ENCODE measurements at places on chromosomes 2 and 18.

GRCh38 chr18:47215554-47216138 is 35.8 kb downstream of the SKOR2 start:
- DNase-seq = no peak

- no peak for DNase-seq
Observed at GRCh38 chr2:121483021-121483420, 47.7 kb upstream of the RNU4ATAC start.

DNA sequence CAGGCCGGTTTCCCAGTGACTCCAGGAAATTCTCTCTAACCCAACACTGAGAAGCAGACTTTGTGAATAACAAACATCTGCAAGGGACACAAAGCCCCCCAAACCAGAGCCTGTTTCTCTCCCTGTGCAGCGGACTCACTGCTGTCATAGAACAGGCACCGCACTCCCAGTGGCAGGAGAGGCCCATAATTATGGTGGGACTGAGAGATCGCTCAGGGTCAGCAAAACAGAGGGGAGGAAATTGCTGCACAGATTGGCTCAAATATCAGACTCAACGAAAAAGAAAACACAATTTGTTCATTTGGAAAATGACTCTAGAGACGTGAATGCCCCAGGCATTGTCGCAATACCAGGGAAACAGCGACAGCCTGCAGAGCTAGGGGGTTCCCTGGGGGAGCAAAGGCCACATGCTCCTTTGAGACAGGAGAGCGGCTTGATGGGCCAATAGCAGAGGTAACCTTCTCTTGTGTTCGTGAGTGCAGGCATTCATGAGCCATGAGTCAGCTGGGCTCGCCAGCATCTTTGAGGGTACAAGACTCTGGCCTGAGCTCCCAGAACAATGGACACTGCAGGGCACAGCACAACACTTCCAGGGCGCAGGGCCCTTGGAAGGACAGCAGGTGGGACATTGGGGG is 143.3 kb upstream of the KLHL29 start:
- DNase-seq = no peak

- no peak for DNase-seq
Observed at GRCh38 chr2:15527074-15527739, 33.9 kb downstream of the NBAS start.

DNA sequence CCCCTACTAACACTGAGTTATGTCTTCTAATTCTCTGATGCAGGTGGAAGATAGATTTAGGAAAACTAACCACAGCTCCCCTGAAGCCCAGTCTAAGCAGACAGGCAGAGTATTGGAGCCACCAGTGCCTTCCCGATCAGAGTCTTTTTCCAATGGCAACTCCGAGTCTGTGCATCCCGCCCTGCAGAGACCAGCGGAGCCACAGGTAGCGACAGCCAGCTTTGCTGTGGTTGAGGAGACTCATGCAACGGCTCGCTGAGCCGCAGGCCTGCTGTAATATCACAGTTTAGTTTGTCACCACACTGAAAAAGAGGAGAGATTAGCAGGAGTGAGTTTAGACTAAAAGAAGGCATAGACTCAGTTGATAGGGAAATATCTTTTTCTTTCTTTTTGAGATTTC is 131.0 kb upstream of the IL1R2 start:
- DNase-seq = no peak

- DNase-seq = no peak
Observed at GRCh38 chr2:108615480-108616090, 81.3 kb downstream of the LIMS1 start.

DNA sequence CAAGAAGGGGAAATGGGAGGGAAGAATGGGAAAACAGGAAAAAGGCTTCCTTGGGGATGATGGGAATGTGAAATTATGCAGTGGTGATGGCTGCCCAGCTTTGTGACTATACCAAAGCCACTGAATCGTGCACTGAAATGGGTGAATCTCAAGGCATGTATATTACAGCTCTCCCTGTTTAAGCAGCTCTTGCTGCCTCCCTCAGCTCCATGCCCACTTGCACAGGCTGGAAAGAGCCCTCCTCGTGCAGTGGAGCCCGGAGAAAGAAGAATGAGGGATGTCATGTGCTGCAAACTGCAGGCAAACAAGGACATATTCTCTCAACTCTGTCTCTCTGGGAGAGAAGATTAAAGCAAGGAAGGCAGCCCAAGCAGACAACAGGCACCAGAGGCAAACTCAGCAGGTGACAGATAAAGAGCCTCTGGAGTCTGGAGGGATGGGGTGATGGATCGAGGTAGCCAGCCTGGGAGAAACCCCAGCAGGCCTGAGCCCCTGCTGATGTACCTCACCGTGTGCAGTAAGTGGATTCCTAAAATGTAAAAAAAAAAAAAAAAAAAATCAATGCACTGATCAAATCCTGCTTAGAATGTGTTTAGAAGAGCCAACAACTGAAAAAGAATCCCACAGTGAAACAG is 62.4 kb upstream of the SLC66A3 start:
- DNase-seq = no peak

DNA sequence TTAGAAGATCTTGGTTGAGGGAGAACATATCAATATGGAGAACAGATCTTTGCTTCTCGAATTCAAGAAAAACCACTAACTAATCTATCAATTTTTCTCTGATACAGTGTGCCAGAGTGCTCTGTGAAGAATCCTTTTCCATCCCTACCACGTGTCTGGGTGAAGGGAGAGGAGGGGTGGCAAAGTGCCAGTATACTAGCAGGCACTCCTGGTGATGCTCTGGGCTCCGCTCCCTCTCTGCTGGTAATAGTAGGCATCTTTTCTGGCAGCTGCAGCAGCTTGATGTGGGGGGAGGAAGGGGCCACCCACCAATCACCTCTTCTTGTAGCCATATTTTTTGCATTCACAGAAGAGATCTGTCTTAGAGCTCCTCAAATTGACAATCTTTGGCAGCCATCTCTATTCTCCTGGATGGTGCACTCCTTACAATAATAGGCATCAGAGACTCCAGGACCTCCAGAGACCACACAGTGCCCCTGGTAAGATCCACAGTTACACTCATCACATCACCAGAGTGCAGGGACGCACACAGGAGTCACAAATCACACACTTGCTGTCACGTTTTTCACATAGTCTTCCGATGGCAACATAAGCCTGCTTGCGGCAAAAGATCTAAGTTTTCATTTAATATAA is 15.7 kb downstream of the STK39 start:
- no peak for DNase-seq

DNA sequence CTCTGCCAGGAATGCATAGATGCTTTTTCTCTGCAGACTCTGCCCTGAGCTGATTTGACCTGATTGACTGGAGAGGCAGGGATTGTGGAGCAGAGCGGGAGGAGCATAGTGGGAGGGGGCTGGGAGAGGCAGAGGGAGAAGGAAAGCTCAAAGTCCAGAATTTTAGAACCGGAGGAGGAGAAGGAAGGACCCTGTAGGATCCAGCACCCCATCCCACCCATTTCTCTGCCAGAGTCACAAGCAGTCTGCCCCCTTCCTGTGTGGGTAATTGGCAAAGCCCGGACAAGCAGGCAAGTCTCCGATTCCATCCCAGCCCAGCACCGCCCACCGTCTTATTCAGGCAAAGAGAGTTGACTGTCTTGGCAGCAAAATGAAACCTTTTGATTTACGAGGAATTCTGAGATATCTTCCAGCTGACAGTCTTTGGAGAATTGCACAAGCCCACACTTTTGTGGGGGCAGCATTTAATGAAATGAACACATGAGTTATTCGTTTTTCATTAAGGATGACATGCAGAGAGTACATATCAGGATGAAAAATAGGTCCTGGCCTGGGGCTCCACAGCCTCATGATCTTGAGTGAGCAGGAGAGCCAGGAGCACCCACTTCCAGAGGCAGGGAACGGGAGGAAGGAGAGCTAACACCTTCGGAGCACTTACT is 103.1 kb downstream of the MCFD2 start:
- peak; percentile 54 for DNase-seq

DNA sequence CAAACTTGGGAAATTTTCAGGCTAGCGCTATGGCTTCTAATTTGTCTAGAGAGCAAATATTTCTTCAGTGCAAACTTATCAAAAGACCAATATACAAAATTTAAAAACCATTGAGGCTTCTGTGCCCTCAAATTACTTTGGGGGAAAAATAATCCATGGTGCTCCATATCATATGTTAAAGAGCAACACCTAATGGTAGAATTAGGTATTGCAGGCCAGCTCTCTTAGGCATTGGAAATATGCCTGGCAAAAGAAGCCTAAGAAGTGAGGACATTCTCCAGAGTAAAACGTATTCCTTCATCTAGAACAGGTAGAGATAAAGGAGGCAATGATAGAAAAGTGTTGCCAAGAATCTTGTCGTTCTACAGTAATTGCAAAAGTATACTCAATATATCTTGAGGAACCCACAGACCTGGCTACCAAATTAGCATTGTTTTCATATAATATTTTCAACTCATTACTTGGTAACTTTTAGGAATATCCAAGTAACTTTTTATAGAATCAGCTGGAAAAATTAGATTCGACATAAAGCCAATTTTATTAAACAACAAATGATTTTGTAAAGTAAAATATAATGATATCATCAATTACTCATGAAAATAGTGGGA is 401.1 kb downstream of the BCL11A start:
- DNase-seq = no peak

GRCh38 chr2:15158100-15158499 is 403.0 kb downstream of the NBAS start:
- no peak for DNase-seq

GRCh38 chr2:237980751-237981150 is 13.9 kb downstream of the UBE2F start:
- no peak for DNase-seq

GRCh38 chr2:19882286-19882685 is 19.5 kb downstream of the TTC32 start:
- no peak for DNase-seq

DNA sequence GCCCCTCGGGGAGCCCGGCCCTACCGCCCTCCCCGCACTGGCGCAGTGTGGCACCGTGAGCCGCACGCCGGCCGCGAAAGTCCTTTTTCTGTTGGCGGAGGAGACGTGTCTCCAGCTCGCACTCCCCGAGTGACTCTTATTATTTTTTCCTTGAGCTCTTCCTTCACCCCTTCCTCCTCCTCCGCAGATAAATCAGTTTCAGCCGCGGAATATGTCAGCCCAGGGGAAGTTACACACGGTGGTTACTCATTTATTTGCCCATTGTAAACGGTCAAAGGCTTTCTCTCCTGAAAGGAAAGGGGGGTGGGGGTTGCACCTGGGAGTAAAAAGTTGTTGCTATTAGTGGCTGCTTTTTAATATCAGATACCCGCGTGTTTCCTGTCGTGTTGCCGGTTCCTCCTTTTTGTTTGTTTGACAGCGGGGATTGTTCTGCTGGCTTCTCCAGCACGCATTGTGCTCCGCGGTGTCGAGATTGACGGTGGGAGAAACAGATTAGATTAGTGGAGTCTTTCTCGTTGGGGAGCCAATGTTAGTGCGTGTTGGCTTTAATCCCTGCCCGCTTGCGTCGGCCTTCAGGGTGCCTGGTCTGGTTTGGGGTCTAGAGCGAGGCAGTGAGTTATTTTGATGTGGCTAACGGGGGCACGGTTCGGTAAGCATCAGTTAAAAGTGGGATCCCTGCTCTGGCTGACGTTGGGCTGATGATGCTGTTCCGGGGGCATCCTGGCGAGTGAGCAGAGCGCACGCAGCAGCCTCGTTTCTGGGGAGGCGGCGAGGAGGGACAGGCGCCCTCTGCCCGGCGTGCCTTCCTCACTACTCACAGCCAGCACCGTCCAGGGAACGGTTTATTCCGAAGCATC is 1.6 kb downstream of the CRIM1 start:
- DNase-seq = no peak

DNA sequence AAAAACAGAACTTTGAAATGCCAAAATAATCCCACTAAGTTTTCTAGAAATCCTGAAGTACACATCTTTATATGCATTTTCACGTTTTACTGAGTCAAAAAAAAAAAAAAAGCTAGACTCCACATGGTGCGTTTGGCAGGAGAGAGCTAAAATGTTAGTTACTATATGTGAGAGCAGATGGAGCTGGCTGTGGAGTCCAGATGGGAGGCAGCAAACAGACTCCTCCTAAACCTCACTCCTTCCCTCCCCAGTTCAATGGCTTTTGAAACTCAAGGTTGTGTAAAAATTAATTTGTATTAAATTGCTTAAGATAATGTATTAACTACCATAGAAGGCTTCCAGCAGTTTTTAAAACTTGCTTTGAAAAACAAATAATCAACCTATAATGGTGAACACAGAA is 248.8 kb downstream of the AGPS start:
- DNase-seq = no peak

- DNase-seq = peak; percentile 64
Observed at GRCh38 chr2:98086491-98087446, at the start of gene VWA3B. VWA3B (plus strand) TSS chr2:98087167; CDS start chr2:98093093, 5,926 bp downstream.

DNA sequence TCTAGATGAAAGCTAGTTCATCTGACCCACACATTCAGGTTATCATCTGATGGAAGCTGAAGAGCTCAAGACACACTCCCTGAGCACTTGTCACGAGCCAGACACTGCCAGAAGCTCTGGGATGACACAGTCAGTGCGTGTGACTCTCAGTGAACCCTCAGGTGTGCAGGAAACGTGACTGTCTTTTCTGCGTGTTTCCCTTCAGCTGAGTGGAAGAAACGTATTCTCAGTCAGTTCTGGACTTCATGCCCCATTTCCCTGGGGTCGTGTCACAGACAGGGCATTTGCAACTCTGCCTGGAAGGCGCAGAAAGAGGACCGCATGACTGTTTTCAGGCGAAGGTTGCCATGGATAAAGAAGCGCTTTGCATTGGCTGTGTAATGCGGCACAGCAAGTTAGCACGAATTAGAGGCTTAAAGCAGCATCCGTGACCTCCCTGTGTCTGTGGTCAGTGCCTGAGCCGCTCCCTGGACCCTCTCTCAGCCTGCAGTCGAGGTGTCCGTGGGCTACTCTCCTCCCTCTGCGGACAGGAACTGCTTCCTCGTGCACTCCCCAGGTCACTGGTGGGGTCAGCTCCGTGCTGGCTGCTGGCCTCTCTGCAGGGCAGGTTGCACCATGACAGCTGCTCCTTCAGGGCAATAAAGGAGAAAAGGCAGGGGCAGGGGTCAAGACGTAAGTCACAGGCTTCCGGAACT is 3.3 kb upstream of the ALLC start:
- DNase-seq = no peak

DNA sequence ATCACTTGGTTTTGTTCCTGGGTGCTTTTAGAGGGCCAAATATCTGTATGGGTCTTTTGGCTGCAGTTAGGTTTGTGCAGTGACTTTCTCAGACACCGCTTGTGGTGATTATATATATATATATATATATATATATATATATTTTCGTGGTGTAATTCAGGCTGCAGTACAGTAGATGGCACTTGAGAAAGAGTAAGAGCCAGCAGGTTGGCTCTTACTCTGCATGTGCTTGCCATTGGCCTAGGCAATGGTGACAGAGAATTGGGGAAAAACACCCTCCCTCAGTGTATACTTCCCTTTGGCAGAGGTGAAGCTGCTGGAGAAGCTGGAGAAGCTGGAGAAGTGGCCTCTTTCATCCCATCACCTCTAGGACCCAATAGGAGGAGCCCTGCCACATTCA is 22.2 kb upstream of the MYL1 start:
- DNase-seq = no peak

DNA sequence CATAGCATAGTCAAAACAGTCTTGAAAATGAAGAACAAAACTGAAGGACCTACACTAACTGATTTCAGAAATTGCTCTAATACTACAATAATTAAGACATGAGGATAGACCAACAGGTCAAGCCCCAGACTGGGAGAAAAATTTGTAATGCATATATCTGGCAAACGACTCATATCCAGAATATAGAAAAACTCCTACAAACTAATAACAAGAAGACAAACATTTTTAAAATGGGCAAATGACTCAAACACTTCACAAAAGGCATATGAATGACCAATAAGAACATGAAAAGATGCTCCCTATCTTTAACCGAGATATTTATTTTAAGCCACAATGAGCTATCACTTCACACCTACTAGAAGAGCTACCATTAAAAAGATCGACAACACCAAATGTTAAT is 14.2 kb downstream of the TGFBRAP1 start:
- no peak for DNase-seq
